ENCODE measurements at places on chromosomes 1 and 21. TPM values are rescaled to one million over a fixed set of nuclear protein-coding genes. Genes with fewer than 3 reads are reported as not detected.

The OR6K3 gene
- total RNA-seq = not detected

The CLCN6 gene
- 17.3 TPM for total RNA-seq

The HHAT gene
- 10.7 TPM for total RNA-seq

The PPM1J gene
- 2.3 TPM for total RNA-seq
